ENCODE measurements at places on chromosomes 1 and 21.

GRCh38 chr21:33368124-33368523 lies 35.1 kb upstream of the IFNGR2 start:
- no peak for DNase-seq

GRCh38 chr1:213183036-213183672 lies 132.1 kb downstream of the RPS6KC1 start:
- no peak for DNase-seq

GRCh38 chr1:153880962-153881361 lies 41.8 kb downstream of the GATAD2B start:
- peak; percentile 92 for DNase-seq

DNA sequence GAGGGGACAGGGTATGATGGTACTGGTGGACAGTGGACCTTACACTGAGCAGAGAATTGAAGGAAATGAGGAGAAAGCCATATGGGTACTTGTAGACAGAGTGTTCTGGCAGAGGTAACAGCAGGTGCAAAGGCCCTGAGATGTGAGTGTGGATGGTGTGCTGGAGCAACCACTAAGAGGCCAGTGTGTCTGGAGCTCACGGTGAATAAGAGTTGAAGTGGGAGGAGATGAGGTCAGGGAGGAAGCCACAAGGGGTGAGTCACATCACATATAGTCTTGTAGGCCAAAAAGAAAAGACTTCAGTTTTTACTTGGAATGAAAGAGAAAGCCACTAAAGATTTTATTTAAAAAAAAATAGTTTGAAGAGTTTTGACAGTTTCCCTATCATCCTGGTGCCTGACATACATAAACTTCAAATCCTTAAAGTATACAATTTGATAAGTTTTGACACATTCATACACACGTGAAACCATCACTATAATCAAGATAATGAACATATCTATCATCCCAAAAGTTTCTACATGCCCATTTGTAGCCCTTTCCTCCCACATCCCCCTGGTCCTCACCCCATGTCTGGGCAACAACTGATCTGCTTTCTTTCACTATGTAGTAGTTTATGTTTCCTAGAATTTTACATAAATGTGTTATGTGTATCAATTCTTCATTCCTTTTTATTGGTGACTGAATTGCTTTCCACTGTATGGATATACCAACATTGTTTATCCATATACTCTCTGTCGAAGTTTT lies 148.4 kb downstream of the GPATCH2 start:
- peak; percentile 82 for DNase-seq

DNA sequence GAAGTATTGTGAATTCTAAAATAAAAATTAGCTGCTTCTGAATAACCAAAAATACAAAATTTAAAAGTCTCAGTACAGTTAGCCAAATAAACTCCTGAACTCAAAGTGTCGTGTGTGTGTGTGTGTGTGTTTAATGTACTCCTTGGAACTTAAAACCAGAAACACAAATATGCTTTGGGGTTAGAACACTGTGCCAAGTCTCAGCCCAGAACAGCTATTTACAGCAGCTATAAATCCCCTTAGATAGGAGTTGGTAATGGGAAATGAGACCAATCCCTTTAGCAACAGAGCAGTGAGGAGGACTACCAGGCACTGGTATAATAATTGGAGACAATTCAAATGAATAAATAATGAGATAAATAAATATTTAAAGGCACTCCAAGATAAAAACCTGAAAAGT lies 83.1 kb downstream of the PATJ start:
- peak; percentile 67 for DNase-seq

GRCh38 chr1:6353955-6354658 lies 39.5 kb downstream of the ACOT7 start:
- DNase-seq, result peak; percentile 22

GRCh38 chr1:216960716-216961115 lies 237.5 kb upstream of the ESRRG start:
- DNase-seq, result no peak

DNA sequence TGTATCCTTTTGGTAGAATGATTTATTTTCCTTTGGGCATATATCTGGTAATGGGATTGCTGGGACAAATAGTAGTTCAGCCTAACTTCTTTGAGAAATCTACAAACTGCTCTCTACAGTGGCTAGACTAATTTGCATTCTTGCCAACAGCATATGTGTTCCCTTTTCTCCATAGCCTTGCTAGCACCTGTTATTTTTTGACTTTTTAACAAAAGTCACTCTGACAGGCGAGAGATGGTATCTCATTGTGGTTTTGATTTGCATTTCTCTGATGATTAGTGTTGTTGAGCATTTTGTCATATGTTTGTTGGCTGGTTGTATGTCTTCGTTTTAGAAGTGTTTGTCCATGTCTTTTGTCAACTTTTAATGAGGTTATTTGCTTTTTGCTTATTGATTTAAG lies 99.8 kb downstream of the UCK2 start:
- no peak for DNase-seq

DNA sequence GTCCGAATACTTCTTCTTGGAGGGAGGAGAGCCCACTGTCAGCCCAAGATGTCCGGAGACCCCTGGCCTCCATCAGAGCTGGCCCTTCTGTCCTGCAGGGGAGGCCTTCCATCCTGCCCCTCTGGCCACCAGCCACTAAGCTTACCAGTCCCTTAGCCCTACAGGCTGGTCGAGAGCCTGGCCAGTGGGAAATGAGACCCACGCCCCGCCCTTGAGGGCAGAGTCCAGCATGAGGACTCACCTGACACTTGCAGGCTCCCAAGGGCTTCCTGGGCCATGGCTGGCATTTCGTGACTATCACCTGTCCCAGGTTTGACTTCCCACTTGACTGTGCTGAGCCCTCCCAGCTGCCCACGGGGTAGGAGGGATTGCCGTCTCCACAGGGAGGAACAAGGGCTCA lies 361.8 kb upstream of the VAMP3 start:
- no peak for DNase-seq

DNA sequence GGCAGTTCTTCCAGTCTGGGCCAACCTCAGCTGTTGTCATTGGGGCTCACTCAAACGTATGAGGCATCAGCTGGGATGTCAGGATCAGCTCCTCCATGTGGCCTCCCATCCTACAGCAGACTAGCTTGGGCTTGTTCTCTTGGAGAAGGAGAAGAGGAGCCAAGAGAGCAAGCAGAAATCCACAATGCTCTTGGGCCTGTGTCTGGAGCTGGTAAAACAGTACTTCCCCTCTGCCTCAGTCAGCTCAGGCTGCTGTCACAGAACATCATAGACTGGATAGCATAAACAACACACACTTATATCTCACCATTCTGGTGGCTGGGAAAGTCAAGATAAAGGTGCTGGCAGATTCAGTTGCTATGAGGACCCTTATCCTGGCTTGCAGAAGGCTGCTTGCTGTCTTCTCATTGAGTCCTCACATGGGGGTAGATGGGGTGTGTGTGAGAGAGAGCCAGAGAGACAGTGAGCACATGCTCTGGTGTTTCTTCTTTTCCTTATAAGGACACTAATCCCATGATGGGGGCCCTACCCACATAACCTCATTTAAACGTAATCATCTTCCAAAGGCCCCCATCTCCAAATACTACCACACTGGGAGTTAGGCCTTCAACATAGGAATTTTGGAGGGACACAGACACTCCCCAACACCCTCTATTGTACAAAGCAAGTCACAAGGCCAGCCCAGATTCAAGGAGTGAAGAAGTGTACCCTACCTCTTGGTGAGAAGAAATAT lies 16.3 kb upstream of the DNAJC6 start:
- no peak for DNase-seq

Measured in EH (cell line).